ENCODE measurements at places on chromosomes 11 and 22.

DNA sequence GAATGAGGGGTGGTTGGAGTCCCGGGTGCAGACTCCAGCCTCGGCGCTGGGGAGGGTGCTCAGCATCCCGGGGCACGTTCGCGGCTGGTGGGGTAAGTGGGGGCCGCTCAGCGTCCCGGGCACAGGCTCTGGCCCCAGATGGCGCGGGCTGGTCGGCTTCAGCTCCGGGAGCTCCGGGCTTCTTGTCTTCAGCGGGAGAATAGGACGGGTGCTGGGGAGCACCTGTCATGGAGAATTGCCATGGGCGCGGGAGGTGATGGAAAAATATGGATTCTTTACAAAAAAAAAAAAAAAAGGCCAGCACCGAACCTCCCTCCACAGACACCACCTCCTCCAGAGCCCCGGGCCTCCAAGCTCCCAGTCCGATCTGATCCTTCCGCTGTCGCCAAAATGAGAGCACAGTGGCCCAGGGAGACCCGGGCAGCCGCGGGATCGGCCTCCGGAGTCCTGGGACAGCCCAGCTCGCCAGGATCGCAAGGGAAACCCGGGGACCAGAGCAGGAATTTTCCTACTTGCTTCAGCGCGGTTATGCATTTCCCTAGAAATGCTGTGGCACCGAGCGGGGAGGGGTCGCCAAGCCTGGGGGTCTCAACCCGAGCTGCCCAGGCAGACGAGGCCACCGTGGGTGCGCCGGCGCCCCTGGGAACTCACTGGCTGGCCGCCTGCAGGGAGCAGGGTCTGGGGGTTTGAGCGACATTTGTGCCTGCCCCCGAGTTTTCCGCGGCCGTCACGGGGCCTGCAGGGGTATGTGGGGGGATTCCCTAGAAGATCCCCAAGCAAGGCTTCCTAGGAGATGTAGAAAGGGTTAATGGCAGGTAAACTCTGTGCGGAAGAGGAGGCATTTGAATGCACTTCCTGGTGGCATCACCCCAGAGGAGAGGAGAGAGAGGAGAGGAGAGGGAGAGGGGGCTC, 1336.9 kb downstream of the BRD1 start:
- no peak for DNase-seq

DNA sequence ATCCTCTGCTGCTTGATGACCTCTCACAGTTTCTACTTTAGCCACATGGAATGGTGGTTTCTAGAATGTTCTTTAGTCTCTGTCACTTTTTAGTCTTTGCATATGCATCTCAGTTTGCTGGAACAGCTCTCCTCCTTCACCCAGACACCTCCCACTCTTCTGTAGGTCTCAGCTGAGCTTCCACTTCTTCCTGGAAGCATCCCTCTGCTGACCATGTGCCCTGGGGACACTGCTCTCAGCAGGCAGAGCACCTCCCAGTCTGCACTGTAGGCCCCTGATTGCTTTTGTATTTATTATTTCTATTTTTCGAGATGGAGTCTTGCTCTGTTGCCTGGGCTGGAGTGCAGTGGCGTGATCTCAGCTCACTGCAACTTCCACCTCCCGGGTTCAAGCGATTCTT, 84.0 kb downstream of the GRIK4 start:
- no peak for DNase-seq

DNA sequence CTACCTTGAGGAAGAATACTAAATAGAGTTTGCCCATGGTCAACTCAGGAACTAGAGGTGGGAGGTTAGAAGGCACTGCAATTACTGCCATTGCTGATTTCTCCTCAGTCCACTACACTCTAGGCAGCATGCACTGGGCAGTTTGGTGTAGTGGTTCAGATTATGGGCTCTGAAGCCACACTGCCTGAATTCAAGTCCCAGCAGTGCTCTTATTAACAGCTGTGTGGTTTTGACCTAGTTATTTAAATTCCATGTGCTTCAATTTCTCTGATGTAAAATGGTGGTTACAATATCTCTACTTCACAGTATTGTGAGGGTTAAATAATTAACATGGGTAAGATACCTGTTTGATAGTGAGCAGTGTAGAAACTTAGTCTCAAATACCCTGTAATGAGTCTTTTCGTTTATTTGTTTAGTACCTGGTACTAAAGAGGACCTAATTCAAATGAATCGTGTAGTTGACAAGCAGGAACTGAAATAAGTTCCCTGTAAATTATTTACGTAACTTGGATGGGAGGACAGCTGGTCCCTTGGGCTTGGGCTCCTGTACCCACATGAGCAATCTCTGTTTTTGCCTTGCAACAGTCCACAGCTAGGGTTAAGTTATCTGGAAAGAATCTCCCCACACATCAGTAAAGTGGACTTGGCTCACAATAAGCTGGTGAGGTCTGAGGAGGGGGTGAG, 17.8 kb downstream of the PRR5L start:
- no peak for DNase-seq

DNA sequence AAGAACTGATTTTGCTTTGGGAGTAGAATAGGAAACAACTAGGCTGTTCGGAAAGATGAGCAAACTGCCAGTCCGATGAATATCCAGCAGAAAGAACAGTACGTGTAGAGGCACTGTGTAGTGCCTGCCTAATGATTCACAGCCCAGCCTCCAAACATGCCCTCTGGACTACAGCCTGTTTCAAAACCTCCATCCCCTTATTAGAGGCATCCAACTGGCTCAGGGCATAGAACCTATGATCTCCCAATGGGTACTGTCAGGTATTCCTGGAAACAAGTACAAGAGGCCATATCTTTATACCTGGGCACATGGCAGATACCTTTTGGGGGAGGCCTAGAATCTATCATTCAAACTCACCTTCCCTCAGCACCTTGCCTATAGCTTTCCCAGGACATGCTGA, 4.9 kb downstream of the RRP8 start:
- DNase-seq, result no peak

GRCh38 chr22:31496735-31497146, 405 bp downstream of the SFI1 start:
- peak; percentile 8 for DNase-seq

Measured in hindlimb muscle (tissue), 1 donor.